ENCODE measurements at places on chromosomes 12 and 14.

DNA sequence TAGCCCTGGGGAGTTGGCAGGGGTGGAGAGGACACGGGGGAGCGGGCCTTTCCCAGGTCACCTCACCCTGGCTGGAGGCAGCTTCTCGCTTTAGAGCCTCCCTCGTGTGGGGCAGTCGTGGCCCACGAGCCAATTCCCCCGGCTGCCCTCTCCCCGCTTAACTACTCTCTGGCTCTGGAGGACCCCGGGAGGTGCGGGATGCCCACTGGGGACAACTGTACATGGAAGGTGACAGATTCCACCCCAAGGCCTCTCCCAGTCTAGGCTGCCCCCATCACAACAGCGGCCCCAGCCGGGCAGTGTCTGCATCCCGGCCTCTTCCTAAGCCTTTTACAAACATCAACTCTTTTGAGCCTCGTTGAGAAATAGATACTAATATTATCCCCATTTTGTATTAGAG lies 78.1 kb downstream of the KIF26A start:
- DNase-seq: no peak

- DNase-seq: no peak
Observed at GRCh38 chr14:96246539-96246847, 9.5 kb upstream of the BDKRB1 start.

GRCh38 chr12:23525450-23526072 lies 423.9 kb downstream of the SOX5 start:
- no peak for DNase-seq

DNA sequence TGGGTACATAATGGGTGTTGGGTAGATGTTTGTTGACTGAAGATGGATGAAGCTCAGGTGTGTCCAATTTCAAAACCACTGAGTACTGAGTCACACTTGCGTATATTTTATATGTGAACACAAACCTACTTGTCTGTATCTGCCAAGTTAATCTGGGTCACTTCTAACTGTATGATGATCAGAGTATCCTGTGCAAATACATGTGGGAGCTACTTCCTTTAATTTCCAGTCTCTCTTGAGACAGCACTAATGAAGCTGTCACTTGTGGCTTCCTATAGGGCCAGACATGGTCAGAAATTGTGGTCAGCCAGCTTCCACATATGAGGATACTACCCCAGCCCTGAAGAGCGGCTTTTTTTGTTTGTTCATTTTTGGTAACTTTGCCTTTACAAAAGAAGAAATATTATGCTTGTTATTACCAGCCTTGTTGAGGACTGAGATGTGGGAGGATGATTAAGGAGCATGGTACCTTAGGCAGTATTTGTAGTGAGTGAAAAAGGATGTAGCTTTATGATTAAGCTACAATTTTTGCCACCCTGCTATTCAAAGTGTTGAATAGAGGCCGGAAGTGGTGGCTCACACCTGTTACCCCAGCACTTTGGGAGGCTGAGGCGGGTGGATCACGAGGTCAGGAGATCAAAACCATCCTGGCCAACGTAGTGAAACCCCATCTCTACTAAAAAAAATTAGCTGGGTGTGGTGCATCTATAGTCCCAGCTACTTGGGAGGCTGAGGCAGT lies 32.4 kb downstream of the PLXNC1 start:
- DNase-seq: no peak

DNA sequence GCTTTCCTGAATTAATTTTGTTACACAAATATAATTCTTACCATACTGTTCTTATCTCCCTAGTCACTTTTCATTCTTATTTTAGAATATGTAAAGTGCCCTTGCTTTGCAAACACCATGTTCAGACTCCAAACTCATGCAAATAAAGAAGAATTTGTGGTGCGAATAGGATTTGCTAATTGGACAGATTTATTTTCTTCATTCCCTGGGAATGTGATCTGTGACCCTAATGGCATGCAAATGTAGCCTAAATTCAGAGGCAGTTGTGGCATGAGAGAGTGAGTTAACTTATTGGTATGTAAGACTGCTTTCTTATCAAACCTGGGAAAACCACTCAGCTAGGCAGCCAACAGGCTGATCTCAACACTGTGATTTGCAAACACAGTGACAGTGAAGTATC lies 10.0 kb downstream of the CAPZA3 start:
- DNase-seq: no peak

DNA sequence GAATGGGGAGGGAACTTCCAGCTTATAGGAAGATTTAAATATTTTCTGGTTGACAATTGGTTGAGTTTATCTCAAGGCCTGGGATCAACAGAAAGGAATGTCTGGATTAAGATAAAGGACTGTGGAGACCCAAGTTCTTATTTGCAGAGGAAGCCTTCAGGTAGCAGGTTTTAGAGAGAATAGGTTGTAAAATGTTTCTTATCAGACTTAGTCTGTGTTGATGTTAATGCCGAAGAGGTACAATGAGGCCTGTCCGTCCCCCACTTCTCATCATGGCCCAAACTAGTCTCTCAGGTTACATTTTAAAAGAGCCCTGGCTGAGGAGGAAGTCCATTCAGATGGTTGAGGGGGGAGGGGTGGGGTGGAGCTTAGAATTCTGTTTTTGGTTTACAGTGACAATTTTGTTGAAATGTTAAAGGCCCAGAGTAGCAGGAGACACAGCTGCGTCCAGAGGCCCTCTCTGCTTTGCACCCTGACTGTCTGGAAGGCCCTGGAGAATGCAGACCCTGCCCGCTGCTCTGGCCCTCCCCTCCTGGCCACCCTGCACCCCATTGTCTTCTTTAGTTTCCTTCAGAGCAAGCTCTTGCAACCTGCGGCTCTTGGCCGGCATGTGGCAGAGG lies 672.5 kb upstream of the TMEM132C start:
- DNase-seq: no peak

DNA sequence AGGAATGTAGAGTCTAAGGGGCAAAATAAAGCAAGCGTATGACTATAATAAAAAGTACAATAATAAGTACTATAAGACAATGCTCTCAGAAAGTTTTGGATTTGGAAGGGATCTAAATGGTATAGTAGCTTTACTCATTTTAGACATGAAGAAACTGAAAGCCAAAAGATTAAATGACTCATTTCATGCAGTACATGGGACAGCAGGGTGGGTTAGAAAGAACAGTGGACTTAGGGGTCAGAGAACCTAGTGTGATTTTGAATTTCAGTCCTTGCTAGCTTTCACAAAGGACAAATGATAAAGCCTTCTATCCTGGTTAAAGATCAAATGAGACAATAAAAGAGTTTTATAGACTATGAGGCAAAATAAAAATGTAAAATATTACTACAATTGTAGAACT lies 6.8 kb upstream of the LEMD3 start:
- no peak for DNase-seq

Data from stimulated activated CD4-positive, alpha-beta T cell treated with anti-CD3 and anti-CD28 coated beads, Interleukin-2, amount 100 ng/mL, for 4 hours (primary cell).